ENCODE measurements at places on chromosomes 6 and 20.

- peak; percentile 17 for DNase-seq
These were observed 543.8 kb upstream of the JAG1 start for GRCh38 chr20:11217326-11218172.

DNA sequence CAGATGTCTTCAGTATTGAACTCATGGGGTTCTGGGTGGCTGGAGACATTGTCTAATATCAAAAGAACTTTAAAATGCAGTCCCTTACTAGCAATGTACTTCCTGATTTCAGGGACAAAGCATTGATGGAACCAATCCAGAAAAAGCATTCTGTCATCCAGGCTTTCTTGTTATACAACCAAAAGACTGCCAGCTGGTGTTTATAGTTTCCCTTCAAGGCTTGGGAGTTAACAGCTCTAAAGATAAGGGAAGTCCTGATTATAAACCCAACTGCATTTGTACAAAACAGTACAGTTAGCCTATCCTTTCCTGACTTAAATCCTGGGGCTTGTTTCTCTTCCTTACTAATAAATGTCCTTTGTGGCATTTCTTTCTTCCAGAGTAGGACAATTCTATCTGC lies 160.0 kb downstream of the COL21A1 start:
- DNase-seq, result no peak

- no peak for DNase-seq
These were observed 313.3 kb downstream of the SOX4 start for GRCh38 chr6:21906826-21907225.

GRCh38 chr20:19662637-19662995 lies 95.4 kb upstream of the RIN2 start:
- no peak for DNase-seq

DNA sequence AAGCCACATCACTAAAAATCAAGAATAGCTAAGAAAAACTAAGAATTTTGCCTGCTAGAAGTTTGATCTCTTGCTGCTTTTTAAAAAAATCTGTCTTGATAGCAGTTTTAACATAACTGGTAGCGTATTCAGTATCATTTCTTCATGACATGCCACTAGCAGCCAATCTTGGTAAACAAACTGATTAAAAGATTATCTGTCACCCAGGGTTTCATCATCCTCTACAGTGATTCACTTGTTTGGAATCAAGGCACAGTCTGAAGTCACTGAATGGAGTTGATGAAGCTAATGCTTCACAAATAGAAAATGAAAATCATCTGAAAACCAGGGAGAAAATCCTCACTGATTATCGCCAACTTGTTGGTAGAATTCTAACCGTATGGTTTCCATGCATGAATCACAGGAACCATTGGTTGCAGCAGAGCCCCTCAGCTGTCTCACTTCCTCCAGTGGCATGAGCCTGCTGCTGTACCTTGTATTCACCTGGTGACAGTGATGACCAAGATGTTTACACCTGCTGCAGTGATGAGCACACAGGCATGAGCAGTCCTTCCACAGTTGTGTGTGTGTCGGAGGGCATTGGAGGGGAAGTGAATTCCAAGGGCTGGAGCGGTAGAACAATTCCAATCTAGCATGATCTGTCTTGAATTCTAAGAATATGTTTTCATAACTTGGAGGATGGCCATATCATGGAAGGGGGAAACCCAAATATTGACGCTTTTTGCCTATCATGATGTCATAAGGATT lies 275.0 kb downstream of the KHDC1L start:
- DNase-seq, result no peak

- no peak for DNase-seq
These were observed 78.3 kb downstream of the STXBP5 start for GRCh38 chr6:147282566-147282959.

DNA sequence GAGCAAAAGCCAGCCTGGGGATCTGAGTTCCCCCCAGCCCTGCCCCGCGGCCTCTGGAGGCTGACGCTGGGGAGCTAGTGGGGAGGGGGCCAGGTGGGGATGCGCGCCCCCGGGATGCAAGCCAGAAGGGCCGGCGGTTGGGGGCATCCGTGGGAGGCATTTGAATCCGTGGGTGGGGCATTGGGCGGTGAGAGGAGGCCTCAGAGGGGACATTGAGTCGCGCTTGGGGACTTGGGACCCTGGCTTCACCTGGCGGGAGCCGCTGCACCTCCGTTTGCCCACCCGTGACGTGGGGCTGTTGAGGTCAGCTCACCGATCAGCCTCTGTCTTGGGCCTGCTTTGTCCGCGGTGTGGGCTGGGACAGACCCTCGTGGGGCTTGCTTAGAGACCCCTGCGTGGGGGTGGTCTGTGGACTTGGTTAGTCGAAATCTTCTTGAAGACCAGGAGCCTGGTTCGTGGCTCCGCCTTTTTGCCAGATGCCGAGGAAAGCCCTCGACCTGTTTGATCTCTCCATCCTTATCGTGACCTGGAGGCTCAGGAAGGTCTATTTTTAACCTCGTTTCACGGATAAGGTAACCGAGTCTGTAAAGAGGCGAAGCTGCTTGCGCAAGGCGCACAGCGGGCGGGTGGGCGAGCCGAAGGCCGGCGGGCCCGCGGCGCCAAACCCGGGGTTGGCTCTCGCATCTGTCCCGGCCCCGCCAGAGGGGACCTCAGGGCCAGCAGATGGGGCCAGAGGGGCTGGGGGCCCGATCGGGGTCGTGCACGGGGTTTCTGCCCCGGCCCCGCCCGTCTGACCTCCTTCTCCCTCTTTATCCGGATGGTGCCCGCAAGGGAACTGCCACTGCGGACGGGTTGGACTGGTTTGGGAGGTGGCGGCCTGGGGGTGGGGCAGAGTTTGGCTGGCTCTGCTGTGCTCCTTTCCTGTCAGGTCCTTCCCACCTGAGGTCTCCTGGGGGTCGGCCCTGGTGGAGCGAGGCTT lies 8.3 kb downstream of the FAM110A start:
- no peak for DNase-seq

DNA sequence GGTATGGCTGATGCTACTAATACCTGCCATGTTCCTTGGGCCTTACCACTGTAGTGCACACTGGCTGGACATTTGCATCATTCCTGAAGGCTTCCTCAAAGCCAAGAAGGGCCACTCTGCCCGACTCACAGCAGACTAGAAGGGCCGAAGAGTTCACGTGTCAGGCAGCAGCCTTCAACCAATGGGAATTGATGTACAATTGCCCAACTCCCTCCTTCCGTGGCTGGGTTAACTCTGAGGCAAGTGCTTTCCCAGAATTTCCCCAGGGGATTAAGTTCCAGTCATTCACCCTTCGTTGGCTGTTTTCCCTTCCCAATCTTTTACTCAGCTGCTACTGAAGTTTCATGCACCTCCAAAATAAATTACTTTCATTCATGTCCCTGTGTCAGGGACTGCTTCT lies 29.8 kb downstream of the PSMB9 start:
- no peak for DNase-seq

DNA sequence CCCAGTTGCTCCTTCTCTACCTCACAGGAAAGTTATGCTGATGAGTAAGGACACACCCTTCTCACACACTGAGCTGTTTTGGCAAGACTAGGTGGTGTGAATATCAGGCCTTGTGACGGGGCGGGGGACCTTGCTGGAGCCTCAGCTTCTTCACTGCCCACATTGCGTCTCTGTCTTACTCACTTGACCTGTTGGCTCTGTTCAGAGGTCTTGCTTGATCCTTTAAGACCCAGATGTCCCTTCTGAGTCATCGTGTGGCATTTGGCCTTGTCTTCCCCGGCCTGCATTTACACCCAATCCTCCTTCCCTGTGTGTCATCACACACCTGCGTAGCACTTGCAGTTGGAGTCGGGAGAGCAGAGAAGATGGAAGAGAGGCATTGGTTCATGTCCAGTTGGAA lies 8.3 kb upstream of the PRND start:
- no peak for DNase-seq

GRCh38 chr6:130681028-130681427 lies 146.2 kb upstream of the SMLR1 start:
- DNase-seq, result no peak

DNA sequence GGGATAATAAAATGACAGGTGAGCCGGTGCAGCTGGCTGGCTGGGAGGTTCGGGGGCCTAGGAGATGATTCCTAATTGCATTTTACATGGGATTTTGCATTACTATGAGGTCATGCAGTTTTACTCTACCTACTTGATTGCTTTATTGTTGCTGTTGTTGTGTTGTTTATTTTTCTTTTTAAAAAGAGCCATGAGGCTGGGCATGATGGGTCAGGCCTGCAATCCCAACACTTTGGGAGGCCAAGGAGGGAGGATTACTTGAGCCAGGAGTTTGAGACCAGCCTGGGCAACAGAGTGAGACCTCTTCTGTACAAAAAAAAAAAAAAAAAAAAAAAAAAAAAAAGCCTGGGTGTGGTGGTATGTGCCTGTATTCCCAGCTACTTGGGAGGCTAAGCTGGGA lies 104.8 kb downstream of the GJA1 start:
- DNase-seq, result no peak

DNA sequence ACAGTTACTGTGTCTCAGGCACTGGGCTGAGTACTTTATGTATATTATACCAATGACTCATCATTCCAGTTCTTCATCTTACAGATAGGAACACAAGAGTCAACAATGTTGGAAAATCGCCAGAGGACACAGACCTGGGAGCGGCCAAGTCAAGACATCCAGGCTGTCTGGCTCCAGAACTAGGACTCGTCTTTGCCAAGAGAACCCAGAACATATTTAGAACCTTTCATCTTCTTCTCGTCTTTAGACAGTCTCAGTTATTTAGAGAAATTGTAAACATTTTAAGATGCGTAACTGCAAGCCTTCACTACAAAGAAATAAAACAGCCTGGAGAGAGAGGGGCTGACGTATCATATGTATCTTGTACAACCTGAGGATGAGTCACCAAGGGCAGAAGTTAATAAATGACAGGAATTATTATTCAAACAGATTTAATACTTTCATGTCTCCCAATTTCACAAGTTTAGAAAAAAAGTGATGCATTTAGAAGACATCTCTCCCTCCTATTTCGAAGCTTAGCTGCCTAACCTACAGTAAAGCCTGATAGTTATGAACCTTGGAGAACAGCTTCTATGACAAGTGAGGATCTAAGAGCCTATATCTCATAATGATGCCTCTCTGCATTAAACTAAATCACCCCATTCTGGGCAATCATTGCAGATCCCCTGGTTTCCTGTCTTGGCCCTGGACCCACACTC lies 43.4 kb downstream of the SLC22A3 start:
- no peak for DNase-seq

- DNase-seq, result no peak
These were observed 73.0 kb downstream of the UST start for GRCh38 chr6:148819852-148820251.

DNA sequence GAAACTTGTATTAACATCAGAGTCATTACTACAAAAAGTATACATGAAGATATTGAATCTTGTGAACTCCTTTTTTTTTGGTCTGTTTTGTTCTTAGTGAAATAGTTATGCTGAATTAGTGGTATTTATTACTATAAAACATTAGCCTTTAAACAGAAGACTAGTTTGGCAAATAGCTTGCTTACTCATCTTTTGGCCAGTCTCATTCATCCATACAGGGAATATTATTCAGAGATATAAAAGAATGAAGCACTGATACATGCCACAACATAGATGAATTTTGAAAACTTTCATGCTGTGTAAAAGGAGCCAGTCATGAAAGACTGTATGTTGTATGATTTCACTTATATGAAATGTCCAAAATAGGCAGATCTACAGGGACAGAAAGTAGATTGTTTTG lies 205.9 kb downstream of the ZFAND3 start:
- no peak for DNase-seq

GRCh38 chr6:87210979-87211378 lies 55.6 kb downstream of the ZNF292 start:
- no peak for DNase-seq

- DNase-seq, result no peak
These were observed 15.9 kb downstream of the PRDM1 start for GRCh38 chr6:106102034-106102433.
